ENCODE measurements at places on chromosomes 13 and 19.

GRCh38 chr19:36152352-36153091 lies at the start of gene COX7A1:
Gene COX7A1 (minus strand): TSS chr19:36152447. CDS start chr19:36152407, 40 bp downstream.
- DNase-seq: no peak

DNA sequence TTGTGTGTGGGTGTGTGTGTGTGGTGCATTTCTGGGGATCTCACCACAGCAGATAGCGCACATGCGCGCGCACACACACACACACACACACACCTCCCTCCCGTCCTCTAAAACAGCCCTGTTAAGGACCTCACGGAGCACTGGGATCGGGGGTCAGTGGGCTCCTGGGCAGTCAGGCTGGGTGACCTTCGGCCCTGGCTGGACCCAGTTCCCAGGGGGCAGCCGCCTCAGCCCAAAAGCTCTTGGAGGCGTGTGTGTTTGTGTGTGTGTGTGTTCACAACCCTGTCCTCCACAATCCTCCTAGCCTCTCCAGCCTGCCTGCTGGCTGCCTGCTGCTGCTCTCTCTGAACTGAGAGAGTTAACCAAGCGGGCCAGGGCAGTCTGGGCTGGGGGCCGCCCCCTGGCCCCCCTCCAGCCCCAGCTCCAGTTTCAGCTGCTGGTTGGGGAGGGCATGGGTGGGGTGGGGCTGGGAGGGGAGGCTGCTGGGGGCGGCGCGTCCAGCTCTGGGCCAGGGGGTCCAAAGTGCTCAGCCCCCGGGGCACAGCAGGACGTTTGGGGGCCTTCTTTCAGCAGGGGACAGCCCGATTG lies at the start of gene FXYD1:
Gene FXYD1 (plus strand): TSS at position 520 of the 588 bp plus-strand sequence. CDS start 1,256 bp downstream, outside the sequence.
- DNase-seq: no peak

GRCh38 chr13:20424949-20425348 lies 100.7 kb downstream of the CRYL1 start:
- DNase-seq: no peak

DNA sequence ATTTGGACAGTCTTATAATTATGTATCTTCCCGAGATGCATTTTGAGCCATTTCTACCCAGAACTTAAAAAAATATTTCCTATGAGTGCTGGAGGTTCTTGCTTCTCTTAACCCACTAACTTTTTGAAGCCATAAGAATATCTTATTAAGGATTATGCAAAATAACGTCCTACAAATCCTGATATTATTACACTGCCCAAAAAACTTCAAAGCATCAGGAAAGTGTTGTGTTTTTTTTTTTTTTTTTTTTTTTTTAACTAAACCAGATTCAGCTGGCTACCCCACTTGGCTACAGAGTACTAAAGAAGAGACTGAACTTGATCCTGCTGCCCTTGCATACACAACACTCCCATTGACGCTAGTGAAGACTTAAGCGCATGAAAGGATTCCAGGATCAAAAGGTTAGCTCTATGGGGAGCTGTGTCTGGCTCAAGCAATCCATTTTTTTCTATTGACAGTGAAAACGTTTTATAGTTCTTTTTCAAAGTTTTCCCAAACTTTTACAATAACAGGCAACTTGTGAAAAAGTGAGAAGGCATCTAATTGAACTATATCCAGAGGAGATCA lies 141.4 kb downstream of the KCNRG start:
- DNase-seq: no peak

GRCh38 chr13:46672338-46673090 lies 119.5 kb downstream of the LRCH1 start:
- no peak for DNase-seq
